Small intestine (tissue), 16 donors: ENCODE measurements at places on chromosomes 2 and 18. TPM values are rescaled to one million over a fixed set of nuclear protein-coding genes. Genes with fewer than 3 reads are reported as not detected.

HOXD10 gene
- polyA plus RNA-seq, result 0.09 TPM

ZAP70 gene
- 2.5 TPM for polyA plus RNA-seq

RPL37A gene
- polyA plus RNA-seq, result 4,790 TPM

SULT1C4 gene
- polyA plus RNA-seq, result 1.1 TPM

IL1B gene
- 5.3 TPM for polyA plus RNA-seq

TXNL1 gene
- 74.7 TPM for polyA plus RNA-seq

ICOS gene
- polyA plus RNA-seq, result not detected

TMEM198 gene
- 19.9 TPM for polyA plus RNA-seq

DSC1 gene
- not detected for polyA plus RNA-seq

MYO1B gene
- polyA plus RNA-seq, result 8.1 TPM

ACOXL gene
- polyA plus RNA-seq, result 0.06 TPM

MC2R gene
- polyA plus RNA-seq, result not detected

HADHA gene
- 209 TPM for polyA plus RNA-seq

PRKAG3 gene
- not detected for polyA plus RNA-seq

SCG2 gene
- polyA plus RNA-seq, result 16.4 TPM

DHX57 gene
- polyA plus RNA-seq, result 2.4 TPM

VAMP5 gene
- 110 TPM for polyA plus RNA-seq

L3MBTL4 gene
- 2.9 TPM for polyA plus RNA-seq

DNER gene
- 2.4 TPM for polyA plus RNA-seq

DAW1 gene
- polyA plus RNA-seq, result not detected

GREB1L gene
- polyA plus RNA-seq, result not detected

TRABD2A gene
- 35.5 TPM for polyA plus RNA-seq

POTEC gene
- not detected for polyA plus RNA-seq

UBE2F gene
- polyA plus RNA-seq, result 39.7 TPM

BOLL gene
- not detected for polyA plus RNA-seq

NOL4 gene
- polyA plus RNA-seq, result 0.21 TPM

PLEKHB2 gene
- polyA plus RNA-seq, result 134 TPM

CDKL4 gene
- not detected for polyA plus RNA-seq

RFX8 gene
- polyA plus RNA-seq, result not detected

RIT2 gene
- not detected for polyA plus RNA-seq

CRYGD gene
- polyA plus RNA-seq, result 0.15 TPM

MAIP1 gene
- polyA plus RNA-seq, result 22.4 TPM

MALL gene
- polyA plus RNA-seq, result 199 TPM

NMUR1 gene
- 0.81 TPM for polyA plus RNA-seq
